ENCODE measurements at places on chromosomes 4 and X. TPM values are rescaled to one million over a fixed set of nuclear protein-coding genes. Genes with fewer than 3 reads are reported as not detected.

The CC2D2A gene
- 16.3 TPM for total RNA-seq

The CLDN22 gene
- 0.10 TPM for total RNA-seq

The ACSL1 gene
- total RNA-seq: 13.4 TPM

The SYN1 gene
- total RNA-seq: not detected

The TMPRSS11F gene
- total RNA-seq: not detected

The HTN1 gene
- total RNA-seq: not detected

Data from vein endothelial cell (primary cell).